Stimulated activated CD8-positive, alpha-beta memory T cell treated with anti-CD3 and anti-CD28 coated beads, Interleukin-12 subunit alpha, Interleukin-12 subunit beta, amount 100 ng/mL, for 4 hours (primary cell): ENCODE measurements at places on chromosomes 1 and 21.

DNA sequence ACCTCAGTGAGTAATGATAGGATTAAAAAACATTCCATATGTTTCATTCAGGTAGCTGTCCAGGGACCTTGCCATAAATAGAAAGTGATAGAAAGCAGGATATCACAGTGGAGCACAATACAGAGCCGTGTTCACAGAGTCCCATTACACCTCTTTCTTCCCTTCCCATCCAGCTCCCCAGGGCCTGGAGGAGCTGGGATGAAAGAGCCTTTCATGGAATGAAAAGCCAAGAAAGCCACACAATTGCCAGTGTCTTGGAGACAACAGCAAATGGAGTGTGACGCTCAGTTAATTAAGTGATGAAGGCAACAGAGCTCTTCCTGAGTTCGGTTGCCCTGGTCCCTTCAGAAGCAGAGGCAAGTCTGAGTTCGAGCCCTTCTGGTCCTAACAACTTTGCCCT, 387.3 kb upstream of the PLXNA2 start:
- DNase-seq, result no peak

- DNase-seq, result no peak
These were observed 9.7 kb upstream of the CGN start for GRCh38 chr1:151501474-151501873.

DNA sequence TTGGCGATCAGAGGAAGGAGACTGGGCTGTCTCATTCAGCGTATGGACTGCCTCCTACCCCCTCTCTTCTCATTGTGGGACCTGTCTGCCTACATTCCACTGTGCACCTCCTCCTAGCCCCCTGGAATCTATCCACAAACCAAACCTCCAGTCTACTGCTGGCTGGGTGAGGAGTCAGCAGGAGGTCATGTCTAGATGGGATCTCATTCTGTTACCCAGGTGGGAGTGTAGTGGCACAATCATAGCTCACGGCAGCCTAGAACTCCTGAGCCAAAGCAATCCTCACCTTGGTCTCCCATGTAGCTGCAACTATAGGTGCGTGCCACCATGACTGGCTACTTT, 18.0 kb upstream of the TTC22 start:
- no peak for DNase-seq

- no peak for DNase-seq
These were observed 23.9 kb downstream of the CD2 start for GRCh38 chr1:116777831-116778830.

DNA sequence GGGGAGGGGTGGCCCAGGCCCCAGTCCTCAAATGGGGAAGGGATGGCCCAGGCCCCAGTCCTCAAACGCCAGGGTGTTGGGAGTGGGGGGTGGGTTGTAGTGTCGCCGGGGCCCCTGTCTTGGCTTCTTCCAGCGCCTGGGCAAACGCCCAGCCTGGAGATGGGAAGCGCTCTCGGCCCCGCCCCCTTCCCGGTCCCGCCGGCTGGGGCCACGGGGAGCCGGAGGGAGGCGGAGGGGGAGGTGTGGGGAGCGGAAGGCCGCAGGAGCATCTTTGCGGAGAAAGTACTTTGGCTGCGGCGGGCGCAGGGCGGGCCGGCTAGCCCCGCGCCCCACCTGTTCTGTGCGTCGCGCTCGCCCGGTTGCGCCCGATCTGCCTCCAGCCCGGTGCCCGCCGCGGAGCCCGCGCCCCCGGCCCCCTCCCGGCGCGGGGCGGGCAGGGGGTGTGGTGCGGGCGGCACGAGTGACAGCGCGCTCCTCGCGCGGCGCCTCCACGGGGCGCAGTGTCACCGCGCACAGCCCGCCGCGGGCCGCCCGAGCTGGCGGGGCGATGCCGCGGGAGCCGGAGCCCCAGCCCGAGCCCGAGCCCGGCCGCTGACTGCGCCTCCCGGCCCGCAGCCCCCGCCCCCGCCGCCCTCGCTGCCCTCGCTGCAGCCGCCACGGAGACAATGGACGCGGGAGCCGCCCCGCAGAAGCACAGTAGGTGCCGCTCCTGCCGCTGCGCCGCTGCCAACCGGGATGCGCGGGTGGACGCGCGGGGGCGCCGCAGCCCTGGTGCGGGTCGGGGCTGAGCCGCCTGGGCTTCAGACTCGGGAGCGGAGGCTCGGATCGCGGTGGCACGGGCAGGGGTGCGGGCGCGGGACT, 31.1 kb upstream of the PEX10 start:
- no peak for DNase-seq

DNA sequence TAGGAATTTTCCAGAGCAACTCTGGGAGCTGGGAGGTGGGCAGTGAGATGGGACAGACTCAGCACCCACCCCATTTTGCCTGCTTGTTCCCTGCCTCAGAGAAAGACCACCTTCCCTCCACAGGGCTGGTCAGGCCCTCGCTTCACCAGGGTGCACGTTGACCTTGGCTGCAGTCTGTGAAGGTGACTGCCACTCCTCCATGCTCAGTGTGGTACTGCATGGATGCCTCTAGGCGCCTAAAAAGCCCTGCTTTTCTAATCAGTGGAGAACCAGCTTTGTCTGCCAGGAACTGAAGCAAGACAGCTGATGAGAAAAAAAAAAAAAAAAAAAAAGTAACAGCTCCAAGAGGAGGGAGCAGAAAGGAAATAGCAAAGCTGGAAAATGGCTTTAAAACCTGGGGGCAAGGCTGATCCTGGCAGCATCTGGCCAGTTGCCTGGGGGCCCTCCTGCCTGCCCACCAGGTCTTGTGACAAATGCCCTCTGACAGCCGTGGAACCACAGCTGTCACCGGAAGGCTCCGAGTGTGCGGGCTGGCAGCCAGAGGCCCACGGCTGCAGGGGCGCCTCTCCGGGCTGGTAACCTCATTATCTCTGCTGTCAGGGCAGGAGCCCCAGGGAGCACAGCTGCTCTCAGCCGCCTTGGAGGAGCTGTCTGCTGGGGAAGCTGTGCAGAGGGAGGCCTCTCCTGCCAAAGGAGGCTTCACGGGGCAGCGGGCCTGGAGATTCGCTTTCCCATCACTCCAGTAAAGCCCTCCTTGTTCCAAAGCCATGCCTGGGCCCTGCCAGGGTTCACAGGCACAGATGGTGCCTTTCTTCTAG, 13.7 kb downstream of the KIAA1614 start:
- no peak for DNase-seq

- DNase-seq, result no peak
These were observed 3.1 kb downstream of the TSSK3 start for GRCh38 chr1:32365445-32365844.

GRCh38 chr1:221824025-221824424, 82.1 kb upstream of the DUSP10 start:
- no peak for DNase-seq

DNA sequence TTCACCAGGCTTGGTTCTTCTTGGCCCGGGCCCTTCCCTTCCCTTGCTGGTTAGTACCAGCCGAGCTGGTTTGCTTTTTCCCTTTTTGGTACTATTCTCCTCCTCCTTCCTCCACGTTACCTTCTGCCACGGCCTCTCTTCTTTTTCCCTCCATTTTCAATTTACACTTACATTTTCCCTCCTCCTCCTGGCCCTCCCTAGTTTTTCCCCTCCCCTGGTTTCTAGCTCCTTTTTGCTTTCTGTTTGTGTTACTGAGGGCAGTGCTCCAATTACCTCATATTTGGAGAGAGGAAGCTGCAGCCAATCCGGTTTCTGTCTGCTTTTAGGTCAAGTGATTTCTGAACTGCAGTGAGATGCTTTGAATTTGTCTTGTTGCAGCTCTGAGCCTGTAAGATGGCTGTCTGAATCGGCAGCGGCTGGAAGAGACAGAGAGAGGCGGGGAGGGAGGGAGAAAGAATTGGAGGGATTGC, 63.7 kb downstream of the MACF1 start:
- DNase-seq, result no peak

GRCh38 chr21:44867464-44867863, 6.0 kb downstream of the PTTG1IP start:
- no peak for DNase-seq

GRCh38 chr1:216805233-216805632, 82.0 kb upstream of the ESRRG start:
- no peak for DNase-seq

DNA sequence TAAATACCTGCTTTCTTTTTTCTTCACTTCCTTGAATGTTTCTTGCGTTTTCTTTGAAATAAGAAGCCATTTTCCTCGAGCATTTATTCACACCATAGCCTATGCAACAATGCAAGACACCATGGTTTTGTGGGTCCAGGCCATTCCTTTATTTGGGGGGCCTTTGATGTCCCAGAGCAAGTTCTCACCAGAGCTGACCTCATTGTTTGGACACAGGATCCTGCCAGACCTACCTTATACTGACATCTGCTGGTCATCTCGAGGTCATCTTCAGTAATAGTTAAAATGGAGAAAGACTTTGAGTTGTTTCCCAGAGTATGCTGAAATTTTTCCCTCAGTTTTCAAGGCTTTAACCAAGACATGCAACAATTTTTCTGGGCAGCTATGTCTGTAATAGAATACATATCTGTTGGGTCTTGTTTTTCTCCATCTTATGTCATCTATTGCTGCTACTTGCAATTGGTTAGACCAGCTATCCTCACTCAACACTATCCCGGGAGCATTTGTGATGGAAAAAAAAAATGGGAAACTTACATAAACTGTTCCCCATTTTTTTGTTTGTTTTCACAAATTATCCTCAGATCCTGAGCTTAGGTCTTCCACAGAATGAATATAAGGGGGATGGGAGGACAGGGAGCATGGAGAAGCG, 34.0 kb upstream of the BACE2 start:
- DNase-seq, result no peak

GRCh38 chr1:234624724-234625117, 14.7 kb upstream of the IRF2BP2 start:
- DNase-seq, result no peak

- no peak for DNase-seq
These were observed 48.6 kb downstream of the SCYL3 start for GRCh38 chr1:169844941-169845608.
